ENCODE measurements at places on chromosomes 16 and 17.

GRCh38 chr17:41211845-41212466 lies 14.5 kb upstream of the KRTAP9-2 start:
- DNase-seq = no peak

GRCh38 chr17:78337244-78338109 lies 22.4 kb downstream of the SOCS3 start:
- DNase-seq = no peak

DNA sequence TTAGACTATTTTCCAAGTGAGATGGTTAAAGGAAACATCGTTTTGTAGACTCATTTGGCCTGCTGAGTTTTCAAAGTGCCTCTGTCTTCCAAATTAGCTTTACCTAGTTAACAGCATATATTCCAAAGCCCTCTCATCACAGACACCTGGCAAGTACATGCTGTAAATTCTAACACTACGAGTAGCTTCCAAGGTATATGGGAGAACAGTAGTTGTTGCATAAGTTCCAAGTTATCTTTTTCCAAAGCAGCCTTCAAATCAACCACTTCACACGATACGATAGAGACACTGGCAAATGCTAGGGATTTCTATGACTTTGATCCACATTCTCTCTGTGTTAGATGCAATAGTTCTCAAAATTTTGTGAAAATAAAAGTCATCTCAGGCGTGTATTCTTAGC lies 299.3 kb downstream of the CNTNAP4 start:
- no peak for DNase-seq

- DNase-seq = no peak
These were observed 24.5 kb downstream of the WNT9B start for GRCh38 chr17:46875849-46876352.

DNA sequence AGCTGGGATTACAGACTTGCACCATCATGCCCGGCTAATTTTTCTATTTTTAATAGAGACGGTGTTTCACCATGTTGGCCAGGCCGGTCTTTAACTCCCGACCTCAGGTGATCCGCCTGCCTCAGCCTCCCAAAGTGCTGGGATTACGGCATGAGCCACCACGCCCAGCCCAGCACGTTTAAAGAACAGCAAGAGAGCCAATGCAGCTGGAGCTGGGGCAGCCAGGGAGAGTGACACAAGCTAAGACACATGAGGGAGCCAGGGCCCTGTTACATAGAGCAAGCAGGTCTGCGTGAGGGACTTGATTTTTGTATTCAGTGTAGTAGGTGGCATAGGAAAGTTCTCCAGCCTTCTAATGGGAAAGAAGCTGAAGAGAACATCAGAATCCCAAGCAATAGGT lies 21.7 kb upstream of the GOSR2 start:
- no peak for DNase-seq

GRCh38 chr16:80174416-80174815 lies 366.4 kb upstream of the DYNLRB2 start:
- no peak for DNase-seq

DNA sequence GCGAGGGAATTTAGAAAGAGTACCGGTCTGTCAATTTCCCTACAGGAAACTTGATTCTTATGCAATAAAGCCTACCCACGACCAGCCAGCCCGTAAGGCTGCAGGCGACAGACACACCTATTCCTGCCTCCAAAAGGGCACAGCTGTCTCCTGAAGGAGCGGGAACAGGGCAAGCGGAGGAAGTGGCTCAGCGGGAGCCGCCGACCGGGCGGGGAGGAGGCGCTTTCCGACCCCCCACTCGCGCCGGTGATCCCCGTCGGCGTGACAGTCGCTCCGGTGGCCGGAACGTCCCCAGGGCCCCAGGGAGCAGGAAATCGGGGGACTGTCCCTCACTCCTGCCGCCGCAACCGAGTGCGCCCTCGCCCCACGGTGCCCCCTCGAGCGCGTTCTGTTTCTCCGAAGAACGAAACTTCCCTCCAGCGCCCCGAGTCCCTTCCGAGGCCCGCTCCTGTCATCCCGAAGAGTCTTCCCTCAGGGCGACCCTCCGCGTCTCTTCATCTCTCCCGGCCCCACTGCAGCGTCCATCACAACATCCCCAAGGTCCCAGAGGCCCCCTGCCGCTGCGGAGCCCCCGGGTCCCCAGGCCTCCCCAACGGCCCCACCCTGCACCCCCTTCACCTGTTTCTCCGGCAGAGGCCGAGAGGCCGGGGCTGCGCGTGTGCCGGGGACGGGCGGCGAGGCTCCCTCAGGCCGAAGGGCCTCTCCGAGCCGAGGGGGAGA lies 421 bp downstream of the STAT3 start:
- DNase-seq = peak; percentile 80
